ENCODE measurements at places on chromosomes 5 and 9.

DNA sequence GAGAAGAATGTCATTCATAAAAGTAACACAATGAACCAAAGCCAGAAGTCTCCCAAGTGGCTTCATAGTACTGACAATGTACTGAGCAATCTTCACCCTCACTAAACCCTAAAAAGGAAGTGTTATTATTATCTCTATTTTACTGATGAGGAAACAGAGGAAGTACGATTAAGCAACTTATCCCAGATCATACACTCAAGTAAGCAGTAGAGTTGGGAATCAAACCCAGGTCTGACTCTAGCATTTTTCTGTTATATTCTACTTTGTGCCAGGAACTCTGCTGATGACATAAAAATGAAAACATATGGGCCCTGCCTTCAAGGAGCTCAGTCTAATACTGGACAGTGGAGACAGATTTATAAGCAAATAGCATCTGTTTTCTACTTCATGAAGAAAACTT, 109.2 kb downstream of the RAPGEF6 start:
- no peak for DNase-seq

DNA sequence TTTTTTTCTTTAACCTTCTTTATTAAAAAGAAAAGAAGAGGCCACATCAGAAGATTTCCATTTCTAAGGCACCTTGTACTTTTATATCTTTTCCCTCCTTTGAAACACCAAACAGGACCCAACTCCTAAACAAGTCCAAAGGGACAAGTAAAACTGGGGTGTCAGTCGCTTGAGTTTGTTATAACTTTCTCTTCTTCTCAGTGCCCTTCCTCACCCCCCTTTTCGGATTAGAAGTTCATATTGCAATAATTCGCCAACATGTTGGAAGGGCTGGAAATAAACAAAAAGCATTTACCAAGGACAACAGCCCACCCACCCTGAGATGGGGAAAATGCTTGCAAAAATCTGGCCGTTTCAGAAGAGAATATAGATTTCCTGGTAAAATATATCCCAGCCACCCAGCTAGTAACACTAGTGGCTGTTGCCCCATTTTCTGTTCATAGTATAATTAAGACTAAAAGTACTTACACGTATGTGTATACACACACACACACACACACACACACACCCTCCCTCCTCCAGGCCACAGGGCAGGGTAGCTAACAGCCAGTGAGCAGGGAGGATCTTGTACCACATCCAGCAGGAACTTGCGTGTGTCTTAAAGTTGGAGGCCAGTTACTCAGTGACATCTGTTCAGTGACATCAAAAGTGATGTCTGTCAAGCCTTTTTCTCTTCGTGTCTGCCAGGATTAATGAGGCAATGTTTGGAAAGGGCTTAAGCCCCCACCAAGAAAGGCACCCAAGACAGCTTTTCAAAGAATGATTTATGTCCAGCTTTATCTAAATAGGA, 149.1 kb upstream of the KLF4 start:
- DNase-seq, result peak; percentile 88

DNA sequence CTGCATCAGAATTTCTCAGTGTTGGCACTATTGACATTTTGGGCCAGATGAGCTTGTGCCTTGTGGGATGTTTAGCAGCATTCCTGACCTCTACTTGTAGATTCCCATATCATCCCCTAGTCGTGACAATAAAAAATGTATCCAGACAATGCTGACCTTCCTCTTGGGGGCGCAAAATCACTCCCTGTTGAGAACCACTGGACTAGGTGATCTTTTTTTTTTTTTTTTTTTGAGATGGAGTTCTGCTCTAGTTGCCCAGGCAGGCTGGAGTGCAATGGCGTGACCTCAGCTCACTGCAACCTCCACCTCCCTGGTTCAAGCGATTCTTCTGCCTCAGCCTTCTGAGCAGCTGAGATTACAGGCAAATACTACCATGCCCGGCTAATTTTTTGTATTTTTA, 22.6 kb downstream of the STXBP1 start:
- DNase-seq, result no peak

- no peak for DNase-seq
Measured at GRCh38 chr9:112640311-112640710, 77.6 kb downstream of the INIP start.

DNA sequence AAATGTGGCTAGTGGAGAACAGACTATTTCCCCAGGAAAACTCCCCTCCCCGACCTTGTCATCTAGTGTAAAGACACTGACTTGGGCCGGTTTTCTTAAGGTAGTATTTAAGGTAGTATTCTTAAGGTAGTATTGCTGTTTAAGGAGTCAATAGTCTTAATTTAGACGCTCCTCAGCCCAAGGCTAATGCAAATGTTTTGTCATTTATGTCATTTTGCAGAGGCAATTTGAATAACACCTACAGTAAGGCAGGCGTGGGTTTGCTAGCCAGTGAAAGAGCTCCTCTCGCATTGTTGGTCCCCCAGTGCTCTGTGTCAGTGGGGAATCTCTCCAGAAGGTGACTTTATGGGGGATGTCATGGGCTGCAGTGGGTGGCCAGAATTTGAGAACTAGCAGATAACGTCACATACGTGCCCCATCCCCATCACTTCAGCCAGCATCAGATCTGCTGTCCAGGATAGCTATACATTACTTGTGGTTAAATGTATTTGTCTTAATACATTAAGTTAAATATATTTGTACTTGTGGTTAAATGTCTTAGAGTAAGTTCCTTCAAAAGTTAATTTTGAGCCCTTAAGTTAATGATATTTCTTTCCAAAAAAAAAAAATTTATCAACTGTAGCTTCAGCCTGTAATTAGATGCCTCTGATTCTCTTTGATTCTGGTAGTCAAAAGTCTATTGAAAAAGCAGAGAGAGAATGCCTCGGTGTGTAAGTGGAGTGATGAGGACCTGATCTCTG, 2.6 kb downstream of the PPP1R26 start:
- no peak for DNase-seq
